Gastroesophageal sphincter (tissue), 4 donors: ENCODE measurements at places on chromosomes 4 and X. TPM values are rescaled to one million over a fixed set of nuclear protein-coding genes. Genes with fewer than 3 reads are reported as not detected.

- peak; percentile 99 for ATAC-seq
These were observed 14.7 kb upstream of the ANXA5 start for GRCh38 chr4:121711263-121712000.

DNA sequence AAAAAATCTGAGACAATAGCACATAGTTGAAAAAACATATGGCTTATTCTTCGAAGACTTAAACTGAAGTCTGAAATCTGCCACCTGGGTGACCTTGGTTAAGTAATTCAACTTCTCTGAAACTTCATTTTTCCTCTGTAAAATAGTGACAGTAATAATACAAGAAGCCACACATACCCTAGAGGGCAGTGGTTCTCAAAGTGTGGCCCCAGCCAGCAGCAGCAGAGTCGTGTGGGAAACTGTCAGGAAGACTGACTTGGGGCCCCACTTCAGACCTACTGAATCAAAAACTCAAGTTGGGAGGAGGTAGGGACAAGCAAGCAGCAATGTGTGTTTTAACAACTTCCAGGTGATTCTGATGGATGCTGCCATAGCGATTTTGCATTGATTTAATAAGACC lies 249.9 kb downstream of the HNRNPD start:
- no peak for ATAC-seq

- no peak for ATAC-seq
These were observed 606.0 kb upstream of the PITX2 start for GRCh38 chr4:111228874-111229273.

AWAT1 gene
- total RNA-seq = not detected

DNA sequence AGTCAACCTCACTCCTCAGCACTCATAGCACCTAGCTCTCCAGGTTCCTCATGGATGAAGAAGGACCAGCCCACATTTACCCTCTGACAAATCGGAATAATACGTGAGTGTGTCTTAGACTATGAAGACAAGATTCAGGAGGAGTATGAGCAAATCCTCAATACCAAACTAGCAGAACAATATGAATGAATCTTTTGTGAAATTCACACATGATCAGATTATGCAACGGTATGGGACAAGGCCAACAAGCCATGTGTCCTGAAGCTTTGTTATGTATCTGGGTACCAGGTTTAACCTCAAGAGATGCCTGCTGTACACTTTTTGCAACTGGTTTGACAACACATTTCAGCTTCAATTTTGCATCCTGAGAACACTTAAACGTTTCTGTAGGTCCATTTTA lies 300.1 kb downstream of the OPHN1 start:
- no peak for ATAC-seq

GLRA3 gene
- total RNA-seq = not detected

DNA sequence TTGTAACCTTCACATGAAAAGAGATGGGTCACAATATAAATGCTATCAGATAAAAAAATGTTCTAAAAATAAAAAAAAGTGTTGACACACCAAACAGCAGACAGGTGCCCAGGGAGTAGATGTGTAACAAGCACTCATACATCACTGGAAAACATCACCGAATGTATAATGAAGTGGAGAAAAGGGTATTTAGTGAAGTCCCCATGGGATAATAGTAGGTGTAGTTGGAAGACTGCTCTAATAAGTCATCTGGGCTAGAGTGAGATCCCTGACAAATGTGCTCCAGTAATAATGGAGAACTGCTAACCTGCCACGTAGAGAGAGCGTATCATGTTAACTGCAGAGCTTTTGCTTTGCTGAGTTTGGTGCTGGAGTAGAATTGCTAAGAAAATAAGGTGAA lies 152.0 kb downstream of the GRIA2 start:
- ATAC-seq = no peak

DNA sequence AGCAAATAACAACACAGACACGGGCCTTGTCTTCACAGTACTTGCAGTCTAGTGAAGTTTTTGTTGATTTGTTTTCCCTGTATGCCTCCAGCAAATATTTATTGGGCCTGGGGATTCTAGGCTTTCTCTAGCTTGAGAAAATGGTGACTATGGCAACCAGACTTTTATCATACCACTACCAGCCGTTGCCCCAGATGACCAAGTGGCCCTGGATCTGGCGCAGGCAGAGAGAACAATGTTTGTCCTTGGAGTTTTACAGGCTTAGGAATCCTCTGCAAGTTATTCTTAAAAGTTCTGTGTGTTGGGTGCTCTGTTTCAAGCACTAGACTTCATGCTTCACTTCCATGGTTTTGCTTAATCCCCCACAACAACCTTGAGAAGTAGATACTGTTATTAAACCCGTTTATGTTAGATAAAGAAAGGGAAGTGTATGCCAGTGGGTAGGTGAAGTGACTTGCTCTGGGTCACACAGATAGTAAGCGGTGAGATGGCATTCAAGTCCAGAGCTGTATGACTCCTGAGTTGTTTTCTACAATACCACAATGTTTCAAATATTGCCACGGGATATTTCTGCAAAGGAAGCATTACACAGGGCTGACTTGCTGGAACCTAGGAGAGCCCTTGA lies 94.6 kb downstream of the AKAP4 start:
- ATAC-seq = no peak

DNA sequence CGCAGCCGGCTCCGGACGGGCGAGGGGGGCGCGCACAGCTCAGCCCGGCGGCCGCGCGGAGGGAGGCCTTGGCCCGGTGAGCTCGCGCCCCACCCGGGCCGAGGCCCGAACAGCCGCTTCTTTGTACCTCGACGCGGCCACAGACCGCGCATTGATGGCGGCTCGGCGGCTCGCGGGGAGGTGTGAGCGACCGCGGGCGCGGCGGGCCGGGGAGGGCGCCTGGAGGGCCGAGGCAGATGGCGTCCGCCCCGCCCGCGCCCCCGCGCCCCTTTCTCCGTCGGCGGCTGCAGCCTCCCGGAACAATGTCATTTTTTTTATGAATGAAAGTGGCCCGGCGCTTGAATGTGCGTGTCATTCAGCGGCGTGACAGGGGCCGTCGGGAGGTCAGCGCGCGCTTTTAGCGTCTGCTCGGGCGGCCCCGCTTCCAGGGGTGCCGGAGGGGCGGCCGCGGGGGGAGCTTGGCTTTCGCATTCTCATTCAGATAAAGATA lies 1.8 kb downstream of the FGFR3 start:
- ATAC-seq = no peak

DNA sequence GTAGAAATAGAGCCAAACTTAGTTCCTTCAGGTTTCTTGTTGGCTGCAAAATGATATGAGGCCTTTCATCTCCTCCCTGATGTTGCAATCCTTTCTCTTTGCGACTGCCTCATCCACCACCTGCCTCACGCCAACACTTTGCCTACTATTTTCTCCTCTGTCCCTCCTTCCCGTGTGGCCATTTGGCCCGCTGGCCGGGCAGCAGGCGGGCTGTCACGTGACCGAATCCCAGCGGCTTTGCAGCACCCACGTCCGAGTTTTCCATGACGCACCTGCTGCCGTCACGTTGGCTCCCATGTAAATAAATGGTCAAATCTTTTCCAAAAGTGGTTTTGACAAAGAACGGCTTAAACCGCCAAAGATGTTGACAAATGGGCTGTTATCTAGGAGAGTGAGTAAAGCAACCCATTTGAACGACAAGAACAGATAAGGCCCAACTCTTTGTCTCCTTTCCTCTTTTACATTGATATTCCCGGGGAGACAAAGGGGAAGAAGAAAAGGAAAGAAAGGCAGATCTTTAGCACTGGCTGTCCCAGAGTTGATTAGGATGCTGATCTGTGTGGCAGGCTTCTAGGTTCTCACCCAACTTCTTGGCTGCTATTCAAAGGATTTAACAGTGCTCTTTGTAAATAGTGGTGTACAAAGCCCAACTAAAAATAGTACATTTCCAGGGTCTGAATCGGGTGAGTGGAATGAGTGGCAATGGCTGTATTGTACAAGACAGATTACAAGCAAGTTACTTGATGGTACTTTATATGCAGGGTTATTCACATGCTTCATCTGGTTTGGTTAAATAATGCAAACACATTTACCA lies 174.2 kb upstream of the JADE1 start:
- peak; percentile 58 for ATAC-seq

- no peak for ATAC-seq
These were observed 42.9 kb upstream of the HS3ST1 start for GRCh38 chr4:11471618-11472017.

GRCh38 chrX:44937606-44938005 lies 64.6 kb downstream of the KDM6A start:
- ATAC-seq = no peak

- ATAC-seq = no peak
These were observed 133.0 kb upstream of the RASGEF1B start for GRCh38 chr4:81604683-81605218.

- ATAC-seq = no peak
These were observed 47.3 kb downstream of the DHX15 start for GRCh38 chr4:24537025-24537424.

EPGN gene
- 1.6 TPM for total RNA-seq

- no peak for ATAC-seq
These were observed 60.8 kb downstream of the PALLD start for GRCh38 chr4:168557658-168558057.

- no peak for ATAC-seq
These were observed 270.3 kb downstream of the BMPR1B start for GRCh38 chr4:95027905-95028618.

- ATAC-seq = no peak
These were observed 1015.3 kb downstream of the ARAP2 start for GRCh38 chr4:35229021-35229420.

DNA sequence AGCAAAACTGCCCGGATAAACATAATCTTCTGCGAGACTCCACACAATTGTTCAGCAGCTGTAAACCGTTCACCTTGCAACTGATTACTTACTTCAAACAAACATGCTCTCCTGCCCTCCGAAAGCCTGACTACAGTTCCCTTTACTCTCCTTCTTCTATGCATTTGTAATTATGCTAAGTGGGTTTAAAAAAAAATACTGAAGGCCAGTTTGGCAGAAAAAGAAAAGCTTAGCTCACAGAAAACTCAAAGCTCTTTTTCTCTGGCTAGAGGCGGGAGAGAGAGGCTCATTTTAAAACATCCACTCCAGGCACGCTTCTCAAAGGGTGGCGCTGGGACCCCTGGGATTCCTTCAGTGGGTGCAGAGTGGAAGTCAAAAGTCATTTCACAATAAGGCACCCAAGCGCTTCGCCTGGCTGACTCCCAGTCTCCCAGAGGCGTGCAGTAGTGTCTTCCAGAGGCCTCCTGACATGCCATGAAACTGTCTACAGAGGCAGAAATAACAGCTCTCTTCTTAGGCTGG lies 1.9 kb downstream of the DHRSX start:
- ATAC-seq = peak; percentile 40

GRCh38 chrX:148700021-148700420 lies 199.6 kb downstream of the AFF2 start:
- ATAC-seq = no peak

GRCh38 chrX:116417214-116417613 lies 19.2 kb upstream of the SLC6A14 start:
- ATAC-seq = no peak

DNA sequence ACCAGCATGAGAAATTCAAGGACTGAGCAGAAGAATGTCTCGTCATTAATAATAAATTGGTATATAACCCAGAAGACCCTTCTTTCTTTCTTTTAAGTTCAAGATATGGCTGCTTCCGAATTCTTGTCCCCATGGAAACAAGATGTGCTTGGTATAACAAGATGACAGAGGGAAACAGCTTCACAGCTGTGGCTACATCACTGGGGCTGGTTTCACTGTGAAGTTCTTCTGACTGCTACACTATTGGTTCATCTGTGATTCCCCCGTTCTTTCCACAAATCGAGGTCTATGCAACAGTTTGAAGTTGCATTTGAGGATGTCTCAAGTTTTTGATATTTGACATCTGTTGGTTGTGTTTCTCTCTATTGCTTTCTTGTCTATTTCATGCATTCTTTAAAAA lies 12.3 kb upstream of the DTHD1 start:
- no peak for ATAC-seq

PCDH10 gene
- 0.54 TPM for total RNA-seq

ATP2B3 gene
- total RNA-seq = 0.13 TPM

DNA sequence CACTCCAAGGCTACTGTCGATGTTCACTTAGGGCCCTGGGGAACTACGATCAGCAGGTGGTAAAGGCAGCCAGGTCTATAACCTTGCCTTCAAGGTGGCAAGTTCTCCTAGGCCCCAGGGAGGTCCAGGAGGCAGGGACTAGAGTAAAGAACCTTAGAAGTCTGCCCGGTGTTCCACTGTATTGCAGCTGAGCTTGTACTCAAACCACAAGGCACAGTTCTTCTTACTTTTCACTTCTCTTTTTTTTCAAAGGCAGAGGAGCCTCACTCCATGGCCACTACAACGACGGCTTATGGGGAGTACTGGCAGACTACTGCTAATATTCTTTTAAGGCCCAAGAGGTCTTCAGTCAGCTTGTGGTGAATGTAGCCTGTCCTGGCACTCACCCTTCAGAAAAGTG lies 78.8 kb upstream of the GPR174 start:
- no peak for ATAC-seq

DNA sequence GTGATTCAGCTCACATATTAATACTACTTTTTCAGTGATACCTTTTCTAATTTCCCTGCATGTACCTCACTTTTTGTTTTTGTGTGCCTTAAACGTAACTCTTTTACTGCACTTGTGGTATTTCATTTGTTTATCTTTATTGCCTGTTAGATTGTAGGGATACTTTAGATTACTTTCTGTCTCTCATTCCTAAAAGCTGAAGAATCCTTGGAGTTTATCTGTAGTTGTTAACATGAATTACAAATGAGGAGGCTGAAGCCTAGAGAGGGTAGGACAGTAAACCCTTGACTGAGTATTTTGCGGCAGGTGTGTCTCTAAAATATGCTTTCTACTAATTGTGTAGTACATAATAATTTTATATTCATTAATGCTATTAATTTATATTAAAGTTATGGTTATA lies 34.9 kb downstream of the BMP2K start:
- no peak for ATAC-seq

IQCM gene
- total RNA-seq = not detected

DNA sequence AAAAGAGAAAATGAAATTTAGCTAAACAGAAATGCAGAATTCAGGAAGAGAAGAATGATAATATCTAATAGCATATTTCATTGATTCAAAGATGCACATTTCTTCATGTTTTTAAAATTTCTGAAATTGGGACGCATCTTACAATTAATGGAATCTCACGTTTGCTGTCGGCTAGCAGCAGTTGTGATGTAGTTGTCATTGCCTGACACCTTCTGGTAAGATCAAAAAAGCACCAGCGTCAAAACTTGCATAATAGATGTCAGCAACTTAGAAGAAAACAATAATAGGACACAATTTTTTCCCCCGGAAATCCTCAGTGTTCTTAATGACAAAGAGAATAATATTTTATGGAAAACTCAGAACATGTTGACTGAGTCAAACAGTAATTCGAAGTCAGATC lies 29.8 kb upstream of the SLC7A3 start:
- ATAC-seq = no peak

DNA sequence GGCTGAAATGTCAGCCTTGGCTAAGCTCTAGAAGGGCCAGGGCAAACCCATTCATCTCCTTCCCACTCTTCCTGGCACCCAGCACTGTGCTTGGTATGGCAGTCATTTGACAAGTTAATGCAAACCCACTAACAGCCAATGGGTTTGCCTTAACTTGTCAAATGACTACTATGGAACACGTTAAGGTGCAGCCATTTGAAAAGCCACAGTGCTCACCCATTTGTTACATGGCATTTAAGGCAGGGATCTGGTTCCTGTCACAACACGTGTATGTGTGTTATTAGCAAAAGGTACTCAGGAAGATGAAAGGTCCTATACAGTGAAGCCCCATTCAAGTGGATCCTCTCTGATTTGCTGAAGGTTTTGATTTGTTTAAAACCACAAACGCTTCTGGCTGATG lies 7.2 kb downstream of the CRMP1 start:
- no peak for ATAC-seq

SHROOM4 gene
- total RNA-seq = 11.0 TPM

GRCh38 chrX:45743081-45743533 lies 542.4 kb upstream of the DIPK2B start:
- no peak for ATAC-seq
